ENCODE measurements at places on chromosomes 2 and 18.
A peak's percentile ranks its signal among the peaks of the same experiment; 100 is the strongest.

GRCh38 chr2:114252713-114253112 is 189.7 kb upstream of the DPP10 start:
- no peak for DNase-seq

GRCh38 chr2:119431976-119432850 is 559 bp downstream of the TMEM37 start:
- DNase-seq, result peak; percentile 92

DNA sequence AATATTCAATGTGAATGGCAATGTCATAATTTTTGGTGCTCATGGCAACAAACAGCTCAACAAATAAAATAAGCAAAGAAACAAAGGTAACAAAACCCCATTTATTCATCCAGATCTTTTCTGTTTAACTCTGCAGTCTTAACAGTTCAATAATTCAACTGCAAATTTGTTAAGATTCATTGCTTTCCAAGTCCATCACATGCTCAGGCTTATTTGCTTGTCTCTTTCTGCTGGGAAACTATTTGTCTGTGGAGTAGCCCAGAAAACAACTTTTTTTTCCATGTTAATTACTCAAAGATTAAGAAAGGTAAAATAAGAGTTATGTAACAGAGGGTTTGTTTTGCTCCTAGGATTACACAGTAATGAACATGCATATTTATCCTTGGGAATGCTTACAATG is 92.6 kb upstream of the PNPT1 start:
- no peak for DNase-seq

- no peak for DNase-seq
Observed at GRCh38 chr2:45859682-45860081, 208.2 kb downstream of the PRKCE start.

GRCh38 chr2:214492152-214492551 is 81.3 kb downstream of the VWC2L start:
- no peak for DNase-seq

DNA sequence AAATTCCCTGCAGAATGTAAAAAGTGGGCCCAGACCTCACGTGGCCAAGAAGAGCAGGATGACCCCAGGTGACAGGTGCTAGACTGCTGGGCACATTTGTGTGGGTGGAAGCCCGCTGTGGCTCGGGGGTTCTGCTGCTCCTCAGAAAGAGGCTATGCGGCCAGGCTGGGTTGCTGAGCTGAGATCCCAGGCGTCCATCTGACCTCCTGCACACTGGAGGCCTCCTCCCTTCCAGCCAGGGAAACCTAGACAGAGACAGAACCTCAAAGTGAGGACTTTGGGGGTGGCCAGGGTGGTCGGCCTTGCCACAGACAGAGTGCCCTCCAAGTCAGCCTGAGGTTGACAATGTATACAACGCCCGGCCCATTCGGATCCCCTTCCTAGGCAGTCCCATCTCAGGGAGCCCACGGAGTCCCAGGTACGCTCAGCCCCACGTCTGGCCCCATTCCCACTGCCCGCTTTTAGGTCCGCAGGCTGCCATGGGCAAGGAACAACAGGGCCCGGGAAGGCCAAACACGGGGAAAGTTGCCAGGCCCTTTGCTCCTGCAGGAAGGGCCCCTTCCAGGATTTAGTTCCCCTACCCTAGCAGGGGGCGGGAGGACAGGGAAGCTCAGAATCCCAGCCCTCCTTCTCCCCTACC is 75.6 kb downstream of the KIAA2012 start:
- no peak for DNase-seq

DNA sequence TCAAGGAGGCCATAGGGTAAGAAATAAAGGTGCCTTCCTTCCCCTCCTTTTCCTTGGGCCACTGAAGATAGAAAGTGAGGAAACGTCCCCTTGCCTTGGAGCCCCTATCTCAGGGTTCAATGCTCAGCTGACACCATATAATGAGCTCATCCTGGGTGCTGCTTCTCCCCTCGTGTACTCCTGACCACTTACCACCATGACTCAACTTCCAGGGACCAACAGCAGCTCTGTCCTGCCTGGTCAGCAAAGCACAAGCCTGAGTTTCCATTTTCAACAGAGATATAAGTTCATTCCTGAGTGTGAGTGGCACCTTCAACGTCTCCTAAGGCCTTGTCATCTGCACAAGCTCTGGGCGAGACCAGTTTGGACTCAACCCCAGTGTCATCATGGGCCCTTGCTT is 151.2 kb downstream of the CAPN13 start:
- no peak for DNase-seq

- no peak for DNase-seq
Observed at GRCh38 chr2:236603361-236604015, 33.9 kb downstream of the ACKR3 start.

DNA sequence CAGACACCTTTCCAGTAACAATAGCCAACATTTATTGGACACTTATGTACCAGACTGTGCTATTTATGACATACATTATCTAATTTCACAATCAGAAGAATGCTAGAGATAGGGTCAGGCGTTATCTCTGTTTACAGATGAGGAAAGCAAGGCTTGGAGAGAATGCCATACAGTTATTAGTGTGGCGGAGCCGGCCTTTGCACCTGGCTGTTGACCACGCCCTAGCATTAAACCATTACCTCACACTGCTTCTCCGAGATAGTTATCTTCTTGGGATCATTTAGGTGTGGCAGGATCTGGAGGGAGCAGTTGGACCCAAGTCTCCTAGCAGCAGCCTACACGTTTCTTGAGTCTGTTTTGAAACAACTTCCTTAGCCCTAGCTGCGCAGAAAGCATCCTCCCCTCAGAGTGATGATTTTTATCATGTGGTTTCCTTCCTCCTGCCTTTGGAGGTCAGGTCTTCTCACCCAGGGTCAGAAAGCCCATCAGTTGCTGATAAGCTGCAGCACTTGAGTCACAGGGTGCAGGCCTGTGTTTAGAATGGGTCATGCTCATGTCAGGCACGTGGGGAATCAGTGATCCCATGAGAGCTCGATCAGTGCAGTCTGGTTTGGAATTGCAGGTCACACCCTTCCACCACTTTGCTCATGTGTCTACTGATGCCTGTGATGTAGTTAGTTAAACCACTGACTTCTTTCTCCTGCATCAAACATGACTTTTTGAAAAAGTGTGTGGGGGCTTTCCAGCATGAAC is 118.2 kb downstream of the SPTBN1 start:
- DNase-seq, result no peak

GRCh38 chr2:33494155-33494779 is 17.8 kb downstream of the RASGRP3 start:
- DNase-seq, result no peak

DNA sequence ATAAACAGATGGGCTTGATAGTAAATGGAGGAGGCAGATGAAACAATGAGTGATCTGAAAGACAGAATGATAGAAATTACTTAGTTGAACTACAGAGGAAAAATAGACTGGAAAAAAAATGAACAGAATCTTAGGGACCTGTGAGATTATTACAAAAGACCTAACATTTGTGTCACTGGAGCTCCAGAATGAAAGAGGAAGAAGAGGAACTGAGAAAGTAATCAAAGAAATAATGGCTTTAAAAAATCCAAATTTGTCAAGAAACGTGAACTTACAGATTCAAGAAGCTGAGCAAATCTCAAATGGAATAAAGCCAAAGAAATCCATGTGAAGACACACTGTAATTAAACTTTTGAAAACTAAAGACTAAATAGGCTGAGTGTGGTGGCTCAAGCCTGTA is 28.3 kb downstream of the EVA1A start:
- DNase-seq, result no peak

GRCh38 chr2:220887876-220888275 is 684.2 kb downstream of the EPHA4 start:
- no peak for DNase-seq

DNA sequence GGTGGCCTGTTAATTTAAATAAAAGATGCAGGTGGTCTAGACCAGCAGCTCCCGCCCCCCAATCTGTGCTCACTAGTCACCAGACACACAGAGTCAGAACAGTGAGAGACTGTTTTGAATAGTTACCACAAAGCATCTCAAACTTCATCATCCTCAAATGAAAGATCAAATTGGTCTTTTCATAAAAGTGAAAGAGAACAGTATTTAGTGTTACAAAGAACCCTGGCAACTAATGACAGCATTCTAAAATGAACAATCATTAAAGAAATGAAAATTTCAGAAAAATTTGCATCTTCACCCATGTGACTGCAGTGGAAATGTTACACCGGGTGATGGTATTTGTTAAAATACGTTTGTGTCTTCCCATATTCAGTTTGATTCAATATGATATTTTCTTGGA is 65.5 kb upstream of the PMAIP1 start:
- DNase-seq, result no peak

- DNase-seq, result peak; percentile 87
Observed at GRCh38 chr18:48902023-48902855, 48.5 kb downstream of the SMAD7 start.

- no peak for DNase-seq
Observed at GRCh38 chr2:54529935-54530334, 73.8 kb downstream of the SPTBN1 start.

GRCh38 chr18:71336576-71337210 is 1047.8 kb downstream of the SOCS6 start:
- DNase-seq, result peak; percentile 55

- peak; percentile 92 for DNase-seq
Observed at GRCh38 chr2:152222975-152223637, 47.5 kb upstream of the STAM2 start.

- DNase-seq, result no peak
Observed at GRCh38 chr18:74745633-74746403, 148.1 kb downstream of the ZNF407 start.

GRCh38 chr18:56803051-56803450 is 151.9 kb downstream of the WDR7 start:
- DNase-seq, result no peak

DNA sequence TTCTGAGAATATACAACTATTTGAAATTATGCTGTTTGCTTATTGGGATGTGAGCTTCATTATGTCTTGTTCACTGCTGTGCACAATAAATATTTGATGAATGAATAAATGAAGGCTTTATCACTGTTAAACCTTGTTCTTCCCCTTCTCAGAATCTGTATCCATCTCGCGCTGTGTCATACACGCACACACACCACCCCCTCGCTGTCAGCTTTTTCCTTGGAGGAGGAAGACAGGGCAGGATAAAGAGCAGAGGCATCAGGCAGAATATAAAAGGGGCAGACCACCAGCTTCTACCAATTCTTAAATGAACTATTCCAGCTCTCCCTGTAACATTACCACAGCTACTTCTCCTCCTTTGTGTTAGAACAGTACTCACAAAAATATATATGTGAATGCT is 75.0 kb downstream of the CD226 start:
- no peak for DNase-seq

- no peak for DNase-seq
Observed at GRCh38 chr2:43049836-43050801, 176.3 kb downstream of the ZFP36L2 start.

DNA sequence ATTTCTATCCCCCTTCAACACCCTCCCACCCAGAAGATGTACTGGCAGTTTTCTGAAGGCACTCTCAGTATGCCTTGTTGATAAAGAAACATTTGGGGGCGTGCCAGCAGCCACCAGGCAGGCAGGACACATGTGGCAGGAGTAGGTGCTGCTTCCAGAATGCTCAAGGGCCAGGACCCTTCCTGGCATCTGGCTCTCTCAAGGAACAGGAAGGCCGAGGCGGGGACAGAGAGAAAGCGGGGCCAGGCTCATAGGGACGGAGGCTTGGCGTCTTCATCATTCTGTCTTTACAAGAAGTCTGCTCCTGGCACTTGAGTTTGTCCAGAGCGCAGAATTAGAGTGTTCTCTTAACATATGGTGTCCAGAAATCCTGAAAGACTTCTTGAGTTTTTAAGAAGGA is 121.6 kb downstream of the FAM210A start:
- DNase-seq, result no peak

GRCh38 chr18:57837917-57838548 is 34.9 kb upstream of the ATP8B1 start:
- DNase-seq, result no peak

DNA sequence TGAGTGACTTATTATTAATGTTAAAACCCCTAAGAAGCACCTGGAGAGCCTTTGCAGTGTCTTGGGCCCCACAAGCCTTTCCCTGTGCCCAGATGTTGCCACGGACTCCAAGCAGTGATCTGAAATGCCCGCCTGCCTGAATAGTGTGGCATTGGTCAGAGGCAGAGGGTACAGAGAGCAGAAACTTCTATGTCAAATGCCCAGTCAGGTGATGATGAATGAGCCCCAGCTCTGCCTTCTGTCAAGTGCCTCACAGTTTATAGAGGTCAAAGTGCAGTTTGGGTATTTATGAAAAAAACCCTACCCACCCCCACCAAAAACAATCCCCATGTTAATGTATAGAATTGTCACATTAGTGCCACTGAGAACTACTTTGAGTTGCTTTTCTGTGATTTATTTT is 170.0 kb upstream of the SIX3 start:
- no peak for DNase-seq

- no peak for DNase-seq
Observed at GRCh38 chr18:45119876-45120275, 439.2 kb downstream of the SETBP1 start.

GRCh38 chr18:49994410-49994809 is 181.1 kb upstream of the ACAA2 start:
- no peak for DNase-seq

DNA sequence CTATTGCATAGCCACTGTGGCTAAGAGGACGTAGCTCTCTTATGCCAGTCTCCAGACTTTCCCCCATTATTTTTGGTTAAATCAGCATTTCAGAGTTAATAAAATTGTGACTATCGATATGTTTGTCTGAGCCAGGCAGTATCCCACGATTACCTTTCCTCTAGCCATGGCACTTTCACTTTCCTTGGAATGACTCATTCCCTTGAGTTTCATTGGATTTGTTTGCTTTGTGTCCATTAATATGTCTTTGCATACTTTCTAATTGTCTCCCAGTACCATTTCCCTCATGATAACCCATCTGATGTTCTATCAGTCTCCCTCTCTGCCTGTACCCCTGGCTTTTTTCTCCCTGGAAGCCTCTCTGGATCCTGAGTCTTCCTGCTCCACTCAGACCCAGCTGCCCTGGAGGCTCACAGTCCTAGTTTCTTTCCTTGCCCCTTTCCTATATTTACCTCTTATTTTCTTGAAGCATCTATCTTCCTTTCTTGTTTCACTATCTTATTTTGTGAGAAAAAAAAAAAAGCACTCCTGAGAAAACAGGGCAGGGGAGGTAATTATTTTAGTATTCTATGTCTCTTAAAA is 126.1 kb downstream of the MTX2 start:
- DNase-seq, result no peak

- DNase-seq, result peak; percentile 30
Observed at GRCh38 chr2:17148407-17149145, 369.7 kb downstream of the RAD51AP2 start.

- DNase-seq, result no peak
Observed at GRCh38 chr2:13240789-13241487, 524.2 kb downstream of the TRIB2 start.

- DNase-seq, result no peak
Observed at GRCh38 chr18:39341129-39341528, 1775.5 kb upstream of the CELF4 start.

Data from A673 (cell line).